H1 (cell line): ENCODE measurements at places on chromosomes 11 and 22.

DNA sequence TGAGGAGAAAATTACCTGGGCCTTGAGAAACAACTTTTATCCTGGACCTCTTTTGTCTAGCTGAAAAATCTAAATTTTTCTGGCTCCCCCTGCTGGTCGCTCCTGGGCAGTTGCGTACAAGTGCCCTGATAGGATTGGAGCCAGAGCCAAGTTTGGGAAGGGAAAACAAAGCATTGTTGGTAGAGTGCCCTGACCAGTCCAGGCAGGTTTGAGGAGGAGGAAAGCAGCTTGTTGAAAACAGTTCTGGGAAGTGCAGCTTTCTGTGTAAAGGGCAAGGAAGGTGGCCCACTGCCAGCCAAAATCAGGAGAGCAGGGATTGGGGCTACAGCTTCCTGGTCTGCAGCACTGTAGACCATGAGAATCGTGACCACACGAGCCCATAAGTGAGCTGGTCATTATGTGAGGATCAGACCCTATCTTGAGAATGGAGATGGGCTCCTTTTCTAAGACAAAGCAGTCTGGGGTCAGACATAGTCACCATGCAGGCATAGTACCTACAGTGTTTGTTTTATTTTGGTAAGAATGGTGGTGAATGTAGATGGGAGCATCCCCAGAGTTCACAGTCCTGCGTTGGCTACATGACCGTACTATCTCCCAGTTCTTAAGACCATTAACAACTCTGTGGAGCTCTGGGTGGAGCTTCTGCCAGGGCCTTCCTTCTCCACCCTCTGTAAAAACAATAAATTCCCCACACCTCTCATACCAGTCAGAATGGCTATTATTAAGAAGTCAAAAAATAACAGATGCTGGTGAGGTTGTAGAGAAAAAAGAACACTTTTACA, 21.3 kb upstream of the PIK3IP1 start:
- DNase-seq = peak; percentile 41

DNA sequence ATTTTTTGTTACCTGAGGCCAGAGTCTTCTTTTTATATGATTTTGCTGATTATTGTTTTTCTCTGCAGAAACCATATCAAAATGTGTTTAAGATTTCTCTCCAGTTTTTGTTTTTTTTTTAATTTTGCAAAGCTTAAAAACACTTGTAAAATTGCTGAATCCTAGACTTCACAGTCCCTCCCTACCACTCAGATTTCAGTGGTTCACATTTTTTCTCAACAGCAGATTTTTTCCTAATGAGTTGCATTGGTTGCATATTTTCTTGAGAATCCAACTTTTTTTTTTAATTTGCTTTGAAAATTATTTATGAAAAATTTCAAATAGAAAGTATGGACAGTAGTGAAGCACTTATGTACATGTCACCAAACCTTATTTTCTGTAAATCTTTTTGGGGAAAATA, 5.8 kb downstream of the ARL14EP start:
- DNase-seq = no peak

DNA sequence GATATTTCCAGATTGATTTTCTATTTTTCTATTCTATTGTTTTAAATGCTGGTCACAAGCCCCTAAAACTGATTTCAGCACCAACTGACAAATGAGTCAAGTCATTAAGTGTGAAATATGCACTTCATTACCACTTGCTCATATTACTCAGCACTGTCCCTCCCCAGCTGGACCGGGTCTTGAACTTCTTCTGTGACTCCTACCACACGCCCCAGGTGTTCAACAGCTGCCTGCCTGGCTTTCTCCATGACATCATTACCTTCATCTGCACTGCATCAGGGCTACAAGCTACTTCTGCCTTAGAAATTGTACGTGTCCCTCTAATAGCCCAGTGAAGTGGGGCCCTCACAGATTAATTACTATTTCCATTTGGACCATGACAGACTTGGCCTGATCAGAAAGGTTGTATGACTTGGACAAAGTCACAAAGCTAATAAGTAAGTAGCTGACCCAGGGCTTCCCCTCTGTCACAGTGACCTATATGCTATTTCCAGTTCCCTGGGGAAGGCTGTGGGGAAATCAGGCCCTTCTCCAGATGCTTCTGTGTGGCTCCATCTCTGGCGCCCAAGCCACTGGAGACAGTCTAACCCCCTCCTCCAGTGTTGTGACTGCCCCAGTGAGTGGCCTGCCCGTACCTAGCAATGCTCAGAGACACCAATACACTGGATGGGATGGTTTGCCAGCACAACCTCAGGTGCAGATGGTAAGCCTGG, 18.1 kb downstream of the TBC1D10A start:
- DNase-seq = no peak

DNA sequence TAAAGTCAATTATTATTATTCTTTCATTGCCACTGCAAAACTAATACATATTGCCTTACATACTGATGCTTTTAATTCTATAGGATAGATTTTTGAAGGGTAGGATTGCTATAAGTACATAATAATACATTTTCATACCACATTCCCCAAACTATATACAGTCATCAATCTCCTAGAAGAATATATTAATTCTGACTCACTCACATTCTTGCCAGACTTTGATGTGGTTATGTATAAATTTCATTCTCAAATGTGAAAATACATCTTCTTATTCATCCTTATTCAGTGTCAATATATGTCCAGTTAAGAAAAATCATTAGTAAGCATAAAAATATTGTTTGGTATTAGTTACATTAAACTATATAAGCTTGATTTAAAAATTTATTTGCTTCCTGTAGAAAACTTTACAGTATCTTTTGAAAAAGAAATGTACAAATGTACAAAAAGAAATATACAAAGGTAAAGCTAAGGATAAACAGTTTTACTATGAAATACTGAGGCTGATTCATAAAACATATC, 458.8 kb upstream of the CNTN5 start:
- no peak for DNase-seq

GRCh38 chr11:1208144-1208393, 14.8 kb upstream of the MUC5B start:
- no peak for DNase-seq

DNA sequence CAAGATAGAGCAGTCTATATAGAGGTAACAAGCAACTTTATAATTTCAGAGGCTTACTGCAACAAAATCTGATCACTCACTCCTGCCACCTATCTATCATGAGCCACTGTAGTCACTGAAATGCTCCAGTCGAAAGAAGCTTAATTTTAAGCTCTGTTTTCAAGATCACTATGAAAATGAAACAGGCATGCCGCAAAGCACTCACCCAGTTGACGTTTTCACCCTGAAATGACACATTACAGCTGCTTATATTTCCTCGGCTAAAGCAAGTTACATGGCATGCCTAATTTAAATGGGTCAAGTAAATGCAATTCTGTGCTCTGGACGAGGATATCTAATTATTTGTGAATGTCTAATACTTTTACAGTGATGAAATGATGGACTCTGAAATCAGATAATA, 616.3 kb downstream of the FAM181B start:
- no peak for DNase-seq

GRCh38 chr11:69638941-69639681, 1.8 kb upstream of the CCND1 start:
- DNase-seq = peak; percentile 95

DNA sequence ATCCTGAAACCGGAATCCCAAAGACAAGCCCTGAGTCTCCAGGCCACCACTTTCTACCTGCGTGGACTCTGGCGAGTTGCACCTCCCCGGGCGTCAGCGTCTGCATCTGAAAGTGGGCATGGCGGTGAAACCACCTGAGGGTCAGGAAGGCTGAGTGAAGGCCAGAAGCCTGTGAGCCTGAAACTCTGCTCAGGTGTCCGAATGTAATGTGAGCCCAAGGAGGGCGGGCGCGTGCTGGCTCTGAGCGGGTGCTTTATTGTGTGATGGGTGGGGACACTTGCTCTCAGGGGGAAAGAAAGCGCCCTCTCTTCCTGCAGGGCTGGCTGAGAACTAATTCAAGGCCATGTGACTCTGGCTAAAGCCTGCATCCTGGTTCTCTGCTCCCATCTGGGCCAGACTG, 135.6 kb downstream of the ST3GAL4 start:
- DNase-seq = no peak

DNA sequence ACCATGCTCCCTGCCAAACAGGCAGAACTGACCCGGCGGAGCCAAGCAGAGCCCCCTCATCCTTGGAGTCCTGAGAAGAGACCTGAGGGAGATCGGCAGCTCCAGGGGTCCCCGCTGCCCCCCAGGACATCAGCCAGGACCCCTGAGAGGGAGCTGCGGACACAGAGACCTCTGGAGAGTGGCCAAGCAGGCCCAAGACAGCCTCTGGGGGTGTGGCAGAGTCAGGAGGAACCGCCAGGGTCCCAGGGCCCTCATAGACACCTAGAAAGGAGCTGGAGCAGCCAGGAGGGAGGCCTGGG, 37.5 kb downstream of the TRIOBP start:
- DNase-seq = no peak

DNA sequence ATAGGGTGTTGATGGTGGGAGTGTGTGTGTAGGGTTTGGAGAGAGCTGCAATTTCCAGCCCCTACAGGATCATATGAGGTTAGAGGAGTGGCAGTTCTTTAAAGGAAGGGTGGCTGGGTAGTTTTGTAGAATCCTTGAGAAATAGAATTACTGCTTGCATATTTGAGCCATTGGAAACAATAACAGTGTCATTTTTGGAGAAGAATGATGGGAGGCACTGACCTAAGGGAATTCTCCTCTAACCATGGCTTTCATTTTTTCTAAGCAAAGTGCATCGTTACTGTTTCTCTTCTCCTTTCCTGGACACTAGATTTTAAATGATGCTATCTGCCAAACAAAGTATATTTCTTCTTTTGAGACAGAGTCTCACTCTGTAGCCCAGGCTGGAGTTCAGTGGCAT, 66.9 kb upstream of the RRM1 start:
- no peak for DNase-seq

- no peak for DNase-seq
Observed at GRCh38 chr11:17985517-17985916, 27.3 kb downstream of the SERGEF start.

DNA sequence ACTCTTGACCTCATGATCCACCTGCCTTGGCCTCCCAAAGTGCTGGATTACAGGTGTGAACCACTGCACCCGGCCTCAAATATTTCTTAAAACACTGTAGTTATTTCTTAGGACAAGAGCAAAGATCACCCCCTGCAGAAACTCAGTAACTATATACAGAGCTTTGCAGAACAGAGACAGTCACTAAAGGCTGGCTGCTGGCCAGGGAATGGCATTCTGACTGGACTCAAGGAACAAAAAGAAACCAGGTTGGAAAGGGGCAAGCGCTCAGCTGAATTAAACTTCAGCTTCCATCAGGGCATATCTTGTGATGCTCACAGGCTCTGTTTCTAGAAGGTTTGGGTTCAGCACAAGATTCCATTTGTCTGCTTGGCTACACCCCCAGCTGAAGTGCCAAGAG, 95.8 kb downstream of the ADAMTS15 start:
- DNase-seq = no peak

GRCh38 chr11:32332990-32333319, 102.4 kb downstream of the WT1 start:
- DNase-seq = no peak

DNA sequence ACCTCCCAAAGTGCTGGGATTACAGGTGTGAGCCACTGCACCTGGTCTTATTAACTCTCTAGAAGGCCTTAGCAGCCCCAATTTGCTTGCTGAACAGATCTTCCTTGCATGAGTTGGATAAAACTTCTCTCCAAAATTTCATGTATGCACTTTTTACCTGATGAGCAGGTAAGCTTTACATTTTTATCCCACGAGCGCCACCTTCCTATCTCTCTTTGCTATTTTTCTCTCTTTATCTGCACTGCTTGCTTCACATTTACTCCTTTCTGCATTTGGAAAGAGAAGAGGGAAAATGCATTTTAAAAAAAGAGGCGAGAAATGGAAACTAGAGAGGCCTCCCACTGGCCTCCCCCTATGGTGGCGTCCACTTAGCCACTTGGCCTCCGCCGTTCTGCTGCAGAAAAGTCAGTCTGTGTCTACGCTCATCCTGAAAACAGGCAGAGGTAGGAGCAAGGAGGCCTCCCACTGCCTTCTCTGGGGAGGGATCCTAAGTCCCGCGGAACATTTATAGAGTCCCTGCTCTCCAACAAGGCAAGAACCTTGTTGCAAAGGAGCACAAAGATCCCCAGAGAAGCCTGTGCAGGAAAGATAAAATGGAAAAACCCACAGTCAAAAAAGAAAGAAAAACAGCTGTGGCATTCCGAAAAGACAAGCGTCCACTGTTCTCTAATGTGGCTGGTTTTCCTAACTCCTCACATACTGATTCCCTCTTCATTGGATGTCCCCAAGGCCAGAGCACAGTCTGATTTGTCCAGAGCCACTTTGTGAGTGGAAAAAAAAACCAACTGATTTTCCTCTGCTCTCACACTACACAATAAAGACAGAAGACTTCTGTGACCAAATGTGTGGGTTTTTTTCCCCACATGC, 62.2 kb upstream of the INCENP start:
- DNase-seq = no peak

GRCh38 chr11:100709233-100709957, 22.3 kb downstream of the ARHGAP42 start:
- DNase-seq = no peak

GRCh38 chr11:57344826-57345225, 6.7 kb downstream of the P2RX3 start:
- no peak for DNase-seq

DNA sequence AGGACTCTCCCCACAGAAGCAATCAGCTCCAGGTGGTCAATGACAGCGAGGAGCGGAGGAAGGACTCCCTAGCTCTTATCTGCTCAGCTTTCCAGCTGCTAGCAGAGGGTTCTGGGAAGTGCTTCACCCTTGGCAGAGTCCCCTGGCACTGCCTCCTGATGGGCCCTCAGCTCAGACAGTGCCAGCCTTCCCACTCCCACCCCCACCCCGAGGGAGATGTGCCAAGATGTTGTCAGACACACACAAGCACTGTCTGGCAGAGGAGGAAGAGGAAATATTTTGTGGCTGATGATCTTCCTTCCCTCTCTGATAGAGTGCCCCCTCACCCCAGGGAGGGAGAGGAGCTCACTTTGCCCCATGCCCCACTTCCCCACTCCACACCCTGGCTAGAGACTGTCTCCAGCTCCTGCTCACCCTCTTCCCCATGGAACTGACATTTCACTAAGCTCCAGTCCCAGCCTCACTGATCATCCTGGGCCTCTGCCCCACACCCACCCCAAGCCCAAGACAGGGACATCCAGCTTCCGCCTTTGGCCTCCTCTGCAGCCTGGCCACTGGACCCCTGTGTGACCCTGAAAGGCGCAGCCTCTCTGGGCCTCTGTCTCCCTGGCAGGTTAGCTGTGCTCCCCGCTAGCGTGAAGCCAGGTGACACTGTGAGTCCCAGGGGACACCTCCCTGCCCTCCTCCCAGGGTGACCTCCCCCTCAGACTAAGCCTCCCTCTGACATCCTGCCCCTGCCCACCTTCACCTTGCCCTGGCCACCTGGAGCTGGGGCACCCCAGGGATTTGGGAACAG, 44.5 kb downstream of the SLCO2B1 start:
- DNase-seq = no peak

GRCh38 chr11:5204787-5205186, 4.3 kb upstream of the OR51V1 start:
- no peak for DNase-seq

GRCh38 chr11:6635082-6635932, 16.1 kb upstream of the TPP1 start:
- no peak for DNase-seq

GRCh38 chr11:65489706-65490320, 9.0 kb upstream of the MALAT1 start:
- DNase-seq = no peak

GRCh38 chr11:117851106-117851505, 25.4 kb downstream of the FXYD6 start:
- DNase-seq = no peak
